CD4-positive, alpha-beta T cell treated with Interleukin-6 at 100 ng/mL for 8 hours (primary cell): ENCODE measurements at places on chromosomes 3 and 15.

- no peak for DNase-seq
Measured at GRCh38 chr3:35187908-35188307, 451.4 kb upstream of the ARPP21 start.

DNA sequence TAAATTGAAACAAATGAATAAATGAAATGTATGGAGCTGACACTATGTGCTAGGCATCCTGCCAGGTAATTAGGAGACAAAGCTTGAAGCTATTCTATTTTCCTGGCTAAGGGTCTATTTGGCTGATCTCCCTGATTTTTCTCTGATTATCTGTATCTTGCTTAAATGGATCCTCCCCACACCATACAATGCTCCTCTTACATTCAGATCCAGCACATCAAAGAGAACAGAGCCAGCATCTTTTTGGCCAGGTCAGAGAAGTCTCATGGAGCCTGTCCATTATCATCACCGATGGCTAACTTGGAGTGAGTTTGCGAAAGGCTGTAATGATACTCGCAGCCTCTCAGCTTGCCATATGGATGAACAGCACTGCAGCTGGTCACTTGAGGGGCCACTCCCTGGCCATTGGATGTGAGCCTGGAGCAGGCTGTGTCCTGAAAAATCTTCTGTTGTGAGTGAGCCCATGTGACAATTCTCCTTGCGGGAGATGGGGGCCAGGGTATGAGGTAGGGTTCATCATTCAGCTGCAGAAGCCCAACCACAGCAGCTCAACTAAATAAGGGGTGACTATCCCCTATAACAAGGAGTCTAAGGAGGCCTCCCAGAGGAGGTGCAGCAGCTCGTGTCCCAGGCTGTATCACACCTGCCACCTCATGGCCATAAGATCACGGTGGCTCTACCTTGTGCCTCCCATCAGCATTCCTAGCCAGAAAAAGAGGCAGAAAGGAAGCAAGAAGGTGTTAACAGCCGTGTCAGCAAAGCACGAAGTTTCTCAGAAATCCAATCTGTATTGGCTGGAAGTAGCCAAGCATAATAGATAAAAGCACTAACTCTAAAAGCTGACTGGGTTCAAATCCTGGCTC, 69.3 kb upstream of the ST8SIA2 start:
- DNase-seq, result no peak

DNA sequence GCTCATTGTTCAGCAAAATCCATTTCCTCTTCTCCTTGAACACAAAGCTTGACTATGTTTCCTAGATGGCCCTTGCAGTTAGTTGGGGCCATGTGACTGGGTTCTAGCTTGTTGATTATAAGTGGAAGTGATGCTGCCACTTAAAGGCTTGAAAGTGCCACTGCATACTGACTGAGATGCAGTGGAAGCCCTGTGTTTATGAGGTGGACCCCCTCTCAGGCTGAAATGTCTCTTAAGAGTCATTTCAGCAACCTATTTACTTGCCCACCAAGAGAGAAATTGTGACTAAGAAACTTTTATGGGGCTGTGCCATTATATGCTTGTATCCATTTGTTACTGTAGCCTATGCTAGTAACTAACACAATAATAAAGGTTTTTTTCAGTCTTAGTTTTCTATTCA, 8.4 kb upstream of the ANP32A start:
- peak; percentile 31 for DNase-seq

DNA sequence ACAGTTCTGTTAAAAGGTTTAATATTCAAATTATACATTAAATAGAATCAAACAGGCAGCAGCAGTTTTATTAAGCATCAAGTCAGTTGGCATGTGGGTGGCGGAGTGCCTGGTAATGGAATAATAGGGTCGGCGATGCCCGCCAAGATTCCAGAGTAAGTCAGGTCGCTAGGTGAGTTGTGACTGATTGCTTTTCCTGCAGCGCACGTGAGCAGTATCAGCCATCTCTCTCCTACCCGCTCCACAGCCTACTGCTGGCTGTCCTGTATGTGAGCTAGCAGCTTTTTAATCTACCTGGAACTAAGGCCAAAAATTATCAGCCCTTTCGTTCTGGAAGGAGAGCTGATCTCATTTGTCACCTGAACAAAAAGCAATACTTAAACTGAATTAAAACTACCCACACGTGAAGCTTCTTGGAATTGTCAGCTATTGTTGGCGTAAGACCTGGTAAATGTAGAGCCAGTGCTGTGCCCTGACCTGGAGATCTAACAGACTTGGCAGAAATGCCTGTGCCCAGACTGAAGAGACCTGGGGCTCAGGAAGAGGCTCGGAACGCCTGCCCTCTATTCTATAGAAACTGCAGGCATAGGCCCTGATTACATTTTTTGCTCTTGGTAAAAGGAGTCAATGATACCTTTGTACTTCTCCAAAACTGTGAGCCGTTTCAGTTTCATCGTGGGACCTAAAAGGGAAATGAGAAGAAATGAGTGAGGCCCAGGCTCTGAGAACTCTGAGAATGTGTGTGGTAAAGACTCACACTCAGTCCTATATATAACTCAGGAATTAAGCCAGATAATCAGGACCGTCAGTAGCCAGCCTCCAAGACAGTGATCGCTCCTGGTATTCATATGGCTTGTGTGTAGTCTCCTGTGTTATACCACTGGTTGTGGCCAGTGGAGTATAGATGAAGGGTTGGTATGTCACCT, 21.9 kb downstream of the IDH3A start:
- DNase-seq, result no peak

GRCh38 chr3:195226900-195227447, 44.0 kb downstream of the XXYLT1 start:
- DNase-seq, result no peak

DNA sequence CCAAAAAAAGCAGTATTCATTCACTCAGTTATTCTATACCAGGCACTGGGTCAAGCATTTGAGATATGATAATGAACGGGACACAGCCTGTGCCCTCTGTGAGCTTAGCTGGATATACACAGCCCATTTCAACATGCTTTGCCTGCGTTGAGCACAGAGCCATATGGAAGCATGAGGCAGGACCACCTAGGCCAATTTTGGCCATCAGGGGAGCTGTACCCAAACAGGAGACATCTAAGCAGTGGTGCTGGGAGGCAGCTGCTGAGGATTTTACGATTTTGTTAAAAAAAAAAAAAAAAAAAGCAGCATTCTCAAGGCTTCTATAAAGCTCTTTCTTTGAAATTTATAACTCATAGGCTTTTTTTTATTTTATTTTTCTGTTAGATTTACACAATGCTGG, 87.2 kb upstream of the SLC2A2 start:
- DNase-seq, result no peak

DNA sequence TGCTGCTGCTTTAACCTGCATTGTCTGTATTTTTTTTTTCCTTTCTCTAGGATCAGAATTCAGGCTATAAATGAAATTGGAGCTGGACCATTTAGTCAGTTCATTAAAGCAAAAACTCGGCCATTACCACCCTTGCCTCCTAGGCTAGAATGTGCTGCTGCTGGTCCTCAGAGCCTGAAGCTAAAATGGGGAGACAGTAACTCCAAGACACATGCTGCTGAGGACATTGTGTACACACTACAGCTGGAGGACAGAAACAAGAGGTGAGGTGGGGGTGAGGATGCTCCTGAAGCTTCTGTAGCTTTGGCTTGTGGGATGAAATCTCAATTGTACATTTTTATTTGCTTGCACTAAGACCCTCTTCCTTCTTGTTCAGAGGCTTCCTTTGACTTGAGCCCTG, 85.7 kb downstream of the GHSR start:
- DNase-seq, result no peak

DNA sequence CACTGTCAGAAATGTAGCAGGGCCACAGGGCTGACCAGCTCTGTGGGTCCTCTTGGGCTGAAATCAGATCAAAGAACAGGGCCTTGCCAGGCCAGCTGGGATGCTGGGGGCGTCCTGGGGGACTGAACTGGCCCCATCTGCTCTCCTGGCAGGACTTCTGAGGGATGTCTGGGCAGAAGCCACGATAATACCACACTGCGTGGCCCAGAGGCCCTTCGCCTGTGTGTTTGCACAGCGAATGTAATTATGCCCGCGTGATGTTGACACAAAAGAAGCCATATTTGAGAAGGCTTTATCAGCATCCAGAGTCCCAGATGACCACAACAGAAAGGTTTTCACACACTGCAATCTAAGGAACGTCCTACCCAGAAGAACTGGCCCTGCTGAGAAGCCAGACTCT, 174.0 kb downstream of the RAB11A start:
- no peak for DNase-seq

- DNase-seq, result peak; percentile 45
Measured at GRCh38 chr3:66372681-66373350, 128.0 kb downstream of the LRIG1 start.

GRCh38 chr3:71168121-71168721, 415.3 kb downstream of the FOXP1 start:
- no peak for DNase-seq

DNA sequence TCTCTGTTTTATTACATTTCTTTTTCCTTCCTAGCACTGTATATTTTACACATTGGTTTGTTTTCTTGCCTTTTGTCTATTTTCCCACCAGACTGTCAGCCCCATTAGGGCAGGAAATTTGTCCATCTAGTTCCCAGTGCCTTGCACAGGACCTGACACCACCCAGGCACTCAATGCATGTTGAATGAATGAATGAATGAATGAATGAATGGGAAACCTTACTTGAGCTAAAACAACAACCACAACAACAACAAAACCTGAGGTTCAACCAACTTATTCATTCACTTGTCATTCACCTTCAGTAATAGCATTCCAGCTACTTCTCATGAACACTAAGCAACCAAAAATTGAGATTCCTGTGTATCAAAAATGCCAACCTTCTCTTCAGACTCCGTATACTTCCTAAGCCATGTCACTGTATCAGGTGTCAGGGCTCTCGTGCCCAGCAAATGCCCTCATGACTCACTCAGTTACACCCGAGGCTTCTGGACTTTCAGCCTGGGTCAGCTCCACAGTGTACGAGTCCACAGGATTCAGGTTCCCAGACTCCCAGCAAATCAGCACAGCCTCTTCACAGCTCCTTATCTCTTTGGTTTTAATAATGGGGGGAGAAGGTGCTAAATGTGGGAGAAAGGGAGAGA, 37.3 kb downstream of the FSD2 start:
- DNase-seq, result no peak

DNA sequence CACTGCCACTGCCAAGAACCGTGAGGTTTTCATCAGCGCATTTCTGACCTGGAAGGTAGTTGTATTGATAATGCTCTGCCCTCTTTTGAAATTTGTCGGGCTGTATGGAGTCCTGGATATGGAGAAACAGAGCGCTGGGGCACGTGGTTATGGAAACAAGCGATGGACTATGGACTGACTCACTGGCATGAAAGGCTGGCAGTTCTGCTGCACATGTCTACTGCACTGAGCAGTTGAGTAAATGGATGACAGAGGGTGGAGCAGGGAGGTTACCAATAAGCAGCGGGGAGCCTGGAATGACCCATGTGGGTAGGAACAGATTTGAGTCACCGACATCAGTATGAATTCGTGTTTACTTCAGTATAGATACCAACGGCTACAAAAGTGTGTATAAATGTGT, 429.5 kb downstream of the OCA2 start:
- DNase-seq, result no peak

DNA sequence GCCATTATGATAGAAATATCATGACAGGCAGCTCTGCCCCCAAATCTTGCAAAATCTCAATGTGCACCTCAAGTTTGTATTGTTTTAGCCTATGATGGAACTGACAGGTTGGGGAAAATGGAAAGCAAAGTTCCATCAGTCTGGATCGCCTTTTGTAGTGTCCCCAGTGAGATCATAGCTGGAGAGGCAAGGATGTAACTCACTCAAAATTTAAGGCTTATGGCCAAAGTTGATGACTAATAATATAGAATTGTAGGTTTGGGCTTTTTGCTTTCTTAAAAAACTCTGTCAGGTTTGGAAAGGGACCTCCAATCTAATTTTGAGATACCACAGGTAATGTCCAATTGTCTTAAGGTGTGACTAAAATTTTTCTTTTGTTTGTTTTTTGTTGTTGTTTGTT, 1.4 kb upstream of the ACP3 start:
- no peak for DNase-seq

- DNase-seq, result no peak
Measured at GRCh38 chr15:101438482-101439284, 50.8 kb downstream of the PCSK6 start.

- DNase-seq, result no peak
Measured at GRCh38 chr15:80689716-80690115, 5.4 kb upstream of the ABHD17C start.

GRCh38 chr3:21446027-21446426, 305.0 kb downstream of the ZNF385D start:
- DNase-seq, result no peak

DNA sequence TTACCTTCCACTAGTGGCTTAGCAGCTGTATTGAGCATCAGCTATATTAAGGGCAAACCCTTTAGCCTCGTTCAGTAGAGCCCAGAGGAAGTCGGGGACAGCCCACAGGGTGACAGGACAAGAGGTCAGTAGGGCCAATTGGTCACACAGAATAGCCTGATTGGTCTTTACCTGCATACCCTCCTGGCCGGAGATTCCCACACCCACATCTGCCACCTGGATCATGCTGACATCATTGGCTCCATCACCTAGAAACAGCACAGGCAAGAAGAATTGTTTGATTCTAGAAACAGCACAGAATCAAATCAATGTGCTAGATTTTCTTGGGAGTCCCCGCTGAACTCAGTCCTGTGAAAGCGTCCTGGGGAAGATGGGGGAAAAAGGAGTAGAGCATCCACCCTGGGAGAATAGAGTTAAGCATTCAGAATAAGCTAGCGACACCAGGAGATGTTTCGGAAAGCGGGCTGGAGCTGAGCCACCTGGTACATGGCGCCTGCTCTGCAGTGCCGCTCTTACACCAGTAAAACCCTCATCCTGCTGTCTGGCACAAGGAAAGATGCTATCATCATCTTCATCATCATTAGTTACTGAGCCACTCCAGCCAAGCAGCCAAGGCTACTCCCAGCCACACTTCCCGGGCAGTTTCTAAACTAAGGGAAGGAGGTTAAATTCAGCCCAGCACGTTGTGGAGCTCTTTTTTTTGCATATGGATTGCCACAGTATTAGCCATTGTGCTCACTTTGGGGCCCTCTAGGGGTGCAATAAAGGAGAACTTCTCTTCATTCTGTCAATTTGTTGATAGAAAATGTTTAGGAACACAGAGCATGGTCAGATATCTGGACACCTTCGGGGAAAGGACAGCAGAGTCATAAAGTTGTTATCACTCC, 171.3 kb downstream of the ATP10A start:
- no peak for DNase-seq

GRCh38 chr3:45127130-45127822, 18.9 kb downstream of the CDCP1 start:
- no peak for DNase-seq

DNA sequence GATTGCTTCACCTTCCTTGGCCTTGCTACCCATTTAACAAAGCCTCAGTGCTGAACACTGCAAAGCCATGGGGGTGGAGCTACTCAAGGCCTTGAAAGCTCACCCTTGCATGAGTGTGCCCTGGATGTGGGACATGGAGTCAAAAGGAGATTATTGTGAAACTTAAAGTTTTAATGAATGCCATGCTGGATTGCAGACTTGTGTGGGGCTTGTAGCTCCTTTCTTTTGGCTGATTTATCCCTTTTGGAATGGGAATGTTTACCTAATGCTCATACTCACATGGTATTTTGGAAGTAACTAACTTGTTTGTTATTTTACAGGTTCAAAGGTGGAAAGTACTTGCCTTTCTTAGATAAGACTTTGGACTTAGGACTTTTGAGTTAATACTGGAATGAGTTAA, 538.5 kb upstream of the NECTIN3 start:
- no peak for DNase-seq

- DNase-seq, result peak; percentile 80
Measured at GRCh38 chr15:67101911-67102598, 36.7 kb downstream of the SMAD3 start.
